Stimulated activated naive CD4-positive, alpha-beta T cell (primary cell): ENCODE measurements at places on chromosomes 16 and 17.

DNA sequence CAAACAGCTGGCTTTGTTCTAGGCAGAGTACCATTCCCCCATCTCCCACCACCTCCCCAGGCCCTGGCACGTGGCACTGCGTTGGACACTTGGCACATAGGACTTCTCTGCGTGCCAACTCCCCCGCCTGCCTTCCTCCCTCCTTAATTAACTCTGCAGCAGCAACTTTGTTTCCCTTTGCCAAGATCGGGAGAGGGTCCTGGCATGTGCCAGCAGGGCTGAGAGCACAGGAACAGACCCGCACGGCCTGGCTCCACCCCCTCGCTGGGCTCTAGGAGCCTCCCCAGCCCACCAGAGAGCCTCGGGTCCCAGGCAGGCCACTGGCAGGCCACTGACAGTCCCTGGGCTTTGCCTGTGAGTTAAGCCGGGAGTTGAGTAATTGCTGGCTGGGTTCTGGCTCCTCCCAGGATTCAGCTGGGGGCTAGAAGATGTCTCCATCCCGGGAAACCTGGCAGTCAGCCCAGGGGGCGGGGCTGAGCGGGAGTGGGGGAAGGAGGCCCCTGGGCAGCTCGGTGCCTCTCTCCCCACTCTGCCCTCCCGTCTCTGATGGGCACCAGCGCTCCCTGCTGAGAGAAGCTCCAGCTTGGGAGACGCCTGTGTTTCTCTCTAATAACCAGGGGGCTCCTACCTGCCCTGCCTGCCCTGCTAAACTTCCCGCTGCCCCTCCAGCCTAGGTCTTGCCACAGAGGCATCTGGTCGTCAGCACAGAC, 224.0 kb upstream of the TNRC6C start:
- no peak for DNase-seq

DNA sequence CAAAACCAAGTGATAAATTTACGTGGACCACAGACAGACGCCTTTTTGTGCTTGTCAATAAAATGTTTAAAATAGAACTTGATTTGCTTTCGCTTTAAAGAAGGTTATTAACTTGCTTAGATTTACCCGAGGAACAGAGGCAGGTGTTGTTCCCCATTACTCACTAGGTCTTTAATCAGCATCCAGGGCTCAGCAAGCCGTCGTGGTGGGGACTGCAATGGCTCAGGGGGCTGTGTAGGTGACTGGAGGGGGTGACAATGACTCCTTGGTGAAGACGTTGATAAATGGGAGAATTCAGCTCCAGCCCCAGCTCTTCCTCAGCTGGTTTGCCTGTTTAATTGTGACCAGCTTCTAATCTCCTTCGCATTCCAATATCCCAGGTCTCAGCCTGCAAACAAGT, 231.4 kb downstream of the TMEM114 start:
- DNase-seq, result no peak

DNA sequence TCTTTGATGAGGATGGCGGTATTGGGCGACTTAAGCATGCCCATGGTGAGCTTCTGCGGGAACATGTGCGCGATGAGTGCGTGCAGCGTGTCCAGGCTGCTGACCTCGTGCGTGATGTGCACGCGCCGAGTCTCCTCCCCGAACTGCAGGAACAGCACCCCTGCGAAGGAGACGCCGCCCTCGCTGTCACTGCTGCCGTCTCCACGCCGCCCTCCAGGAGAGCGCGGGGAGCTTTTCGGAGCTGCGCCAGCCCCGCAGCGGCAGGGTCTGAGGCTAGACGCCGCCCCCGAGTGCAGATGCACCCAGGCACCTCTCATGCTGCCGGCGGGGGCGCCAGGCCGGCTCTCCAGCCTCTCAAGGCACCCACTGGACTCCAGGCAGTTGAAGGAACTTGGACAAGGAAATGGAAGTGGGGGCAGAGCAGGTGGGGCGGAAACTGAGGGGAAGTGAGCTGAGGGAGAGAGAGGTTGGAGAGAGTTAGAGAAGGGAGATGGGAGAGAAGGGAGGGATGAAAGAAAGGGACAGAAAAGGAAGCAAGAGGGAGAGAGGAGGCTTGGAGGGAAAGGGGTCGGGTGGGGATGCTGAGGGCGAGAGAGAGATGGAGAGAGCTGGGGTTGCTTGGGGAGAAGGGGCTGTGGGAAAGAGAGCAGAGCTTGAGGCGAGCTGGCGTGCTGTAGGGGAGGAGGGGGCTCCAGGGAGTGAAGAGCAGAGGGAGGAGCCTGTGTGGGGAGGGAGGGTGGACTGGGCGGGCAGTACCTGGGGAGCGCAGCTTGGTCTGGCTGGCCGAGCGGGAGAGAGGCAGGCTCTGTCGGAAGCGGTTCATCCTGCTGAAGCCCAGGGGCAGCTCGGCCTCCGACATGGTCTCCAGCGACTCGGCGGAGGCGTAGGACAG, 42.1 kb downstream of the SRCIN1 start:
- DNase-seq, result no peak

DNA sequence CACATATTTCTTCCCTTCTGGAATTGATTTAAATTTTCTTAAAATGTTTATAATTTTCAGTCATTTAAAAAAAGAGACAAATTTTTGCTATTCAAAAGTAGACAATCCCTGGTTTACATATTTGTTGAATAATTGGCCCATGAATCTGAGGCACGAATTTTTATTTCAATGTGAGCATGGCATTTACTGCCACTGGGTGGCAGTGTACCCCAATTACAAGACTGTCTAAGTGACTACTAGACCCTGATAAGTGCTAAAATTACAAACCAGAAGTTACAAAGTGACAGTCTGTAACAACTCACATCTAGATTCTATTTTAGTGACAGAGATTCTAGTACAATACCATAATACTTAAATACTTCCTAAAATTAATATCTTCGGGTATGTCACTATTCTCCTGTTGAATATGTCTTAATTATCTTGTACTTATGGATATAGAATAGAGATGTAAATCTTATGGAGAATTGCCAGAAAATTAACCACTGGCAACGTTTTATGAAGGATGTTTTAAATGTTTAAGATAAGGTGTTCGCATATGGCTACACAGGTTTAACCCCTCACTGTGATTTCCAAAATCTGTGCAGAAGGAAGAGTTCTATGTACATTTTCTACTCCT, 235.8 kb downstream of the MAP2K4 start:
- DNase-seq, result no peak

GRCh38 chr17:49995055-49995738, at the start of gene DLX3:
TSS of gene DLX3 (minus strand) at chr17:49995224. CDS start at chr17:49994998, 226 bp downstream.
- DNase-seq, result no peak

GRCh38 chr16:19882646-19883045, 2.0 kb downstream of the GPRC5B start:
- no peak for DNase-seq

DNA sequence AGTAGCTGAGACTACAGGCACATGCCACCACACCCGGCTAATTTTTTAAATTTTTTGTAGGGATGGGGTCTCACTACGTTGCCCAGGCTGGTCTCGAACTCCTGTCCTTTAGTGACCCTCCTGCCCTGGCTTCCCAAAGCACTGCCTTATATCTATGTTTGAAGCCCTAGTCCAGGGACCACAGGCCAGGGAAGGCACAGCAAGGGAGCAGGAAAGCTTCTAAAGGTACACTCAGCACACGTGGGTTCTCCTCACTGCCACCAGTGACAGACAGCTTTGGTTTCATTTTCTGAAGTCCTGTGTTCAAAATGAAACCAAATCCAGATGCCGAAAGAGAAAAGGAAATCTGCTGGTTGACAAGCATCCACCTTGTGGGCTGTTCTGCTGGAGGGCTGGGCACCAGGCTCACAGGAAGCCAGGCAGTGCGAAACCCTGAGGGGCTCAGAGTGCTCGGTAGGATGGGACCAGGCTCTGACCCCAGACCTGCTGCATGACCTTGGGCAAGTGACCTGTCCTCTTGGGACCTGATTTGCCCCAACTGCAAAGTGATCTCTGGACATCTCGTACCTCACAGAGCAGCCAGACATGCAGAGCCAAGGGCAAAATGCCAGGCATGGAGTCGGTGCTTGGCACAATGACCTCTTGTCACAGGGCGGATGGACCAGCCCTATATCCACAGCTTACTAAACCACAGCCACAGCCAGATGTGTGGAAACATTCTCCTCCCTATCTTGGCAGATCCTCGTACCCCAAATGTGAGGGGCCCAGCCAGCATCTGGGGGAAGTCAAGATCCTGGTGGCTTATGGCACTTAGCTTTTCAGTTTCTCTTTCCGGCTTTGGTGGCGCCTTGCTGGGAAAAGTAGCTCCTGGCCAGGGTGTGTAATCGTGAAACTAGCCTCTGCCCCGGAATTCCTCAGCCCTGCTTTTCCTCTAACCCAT, 2.8 kb upstream of the SOCS1 start:
- peak; percentile 46 for DNase-seq

DNA sequence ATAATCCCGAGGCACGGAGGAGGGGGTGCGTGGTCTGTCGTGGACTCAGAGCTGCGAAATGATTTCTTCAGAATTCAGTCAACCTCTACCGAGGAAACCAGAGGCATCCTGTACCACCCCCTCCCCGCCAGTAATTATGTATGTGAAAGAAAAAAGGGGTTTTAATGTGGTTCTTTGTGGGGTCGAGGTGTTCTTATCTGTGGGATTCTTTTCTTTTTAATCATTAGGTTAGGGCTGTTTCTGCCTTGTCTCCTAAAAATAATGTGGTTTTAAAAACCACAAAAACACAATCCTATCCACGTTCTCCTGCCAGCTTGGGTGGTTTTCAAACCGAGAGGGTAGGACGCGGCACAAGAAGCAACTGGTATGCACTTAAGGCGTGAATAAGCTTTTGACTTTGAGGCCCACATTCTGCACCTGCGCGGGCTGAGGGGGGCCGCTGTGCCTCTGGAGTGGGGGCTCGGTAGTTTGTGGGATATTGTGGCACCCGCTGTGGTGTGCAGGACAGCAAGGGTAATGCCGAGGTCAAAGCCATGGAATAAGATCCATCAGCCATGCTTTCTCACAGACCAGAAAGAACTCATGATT, 1.0 kb downstream of the SLC47A1 start:
- peak; percentile 13 for DNase-seq

GRCh38 chr17:44969144-44969780, 1.2 kb upstream of the C1QL1 start:
- no peak for DNase-seq

- no peak for DNase-seq
These were observed 150.8 kb upstream of the RPH3AL start for GRCh38 chr17:503449-503700.

- DNase-seq, result no peak
These were observed 477 bp upstream of the CLDN9 start for GRCh38 chr16:3012246-3012645.

GRCh38 chr17:65790241-65790640, 228.8 kb upstream of the AXIN2 start:
- no peak for DNase-seq

- no peak for DNase-seq
These were observed 963 bp upstream of the METTL22 start for GRCh38 chr16:8620535-8620934.
